ENCODE measurements at places on chromosomes 3 and 15. TPM values are rescaled to one million over a fixed set of nuclear protein-coding genes. Genes with fewer than 3 reads are reported as not detected.

REC114 gene
- polyA plus RNA-seq: not detected

TMIE gene
- 1.0 TPM for polyA plus RNA-seq

SLC4A7 gene
- polyA plus RNA-seq: 26.9 TPM

VEPH1 gene
- polyA plus RNA-seq: 47.9 TPM

ZKSCAN7 gene
- 18.0 TPM for polyA plus RNA-seq

LRRC31 gene
- 0.36 TPM for polyA plus RNA-seq

HDC gene
- 0.48 TPM for polyA plus RNA-seq

ZNF280D gene
- polyA plus RNA-seq: 48.1 TPM

CCDC54 gene
- 0.17 TPM for polyA plus RNA-seq

DNA sequence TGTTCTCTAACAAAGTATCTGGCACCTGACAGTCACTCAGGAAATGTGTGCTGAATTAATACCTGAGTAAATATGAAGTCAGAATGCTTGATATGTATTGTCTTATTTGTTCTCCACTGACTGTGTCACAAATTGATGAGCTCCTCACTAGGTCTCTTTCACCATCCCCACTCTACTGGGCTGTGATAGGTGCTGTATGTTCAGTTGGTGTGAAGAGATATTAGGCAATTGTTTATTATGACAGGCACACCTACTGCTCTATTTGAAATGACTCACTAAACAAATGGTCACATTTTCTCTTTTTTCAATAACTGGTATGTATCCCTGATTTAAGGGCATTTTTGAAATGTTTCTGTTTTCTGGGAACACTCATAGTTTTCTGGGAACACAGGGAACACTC lies 25.2 kb upstream of the CCDC39 start:
- DNase-seq: no peak

GRCh38 chr15:92653366-92653765 lies 2.2 kb downstream of the FAM174B start:
- no peak for DNase-seq

GRCh38 chr3:189625572-189625971 lies 5.6 kb upstream of the TP63 start:
- no peak for DNase-seq

GRCh38 chr15:65877749-65878148 lies 8.5 kb downstream of the RAB11A start:
- no peak for DNase-seq

DNA sequence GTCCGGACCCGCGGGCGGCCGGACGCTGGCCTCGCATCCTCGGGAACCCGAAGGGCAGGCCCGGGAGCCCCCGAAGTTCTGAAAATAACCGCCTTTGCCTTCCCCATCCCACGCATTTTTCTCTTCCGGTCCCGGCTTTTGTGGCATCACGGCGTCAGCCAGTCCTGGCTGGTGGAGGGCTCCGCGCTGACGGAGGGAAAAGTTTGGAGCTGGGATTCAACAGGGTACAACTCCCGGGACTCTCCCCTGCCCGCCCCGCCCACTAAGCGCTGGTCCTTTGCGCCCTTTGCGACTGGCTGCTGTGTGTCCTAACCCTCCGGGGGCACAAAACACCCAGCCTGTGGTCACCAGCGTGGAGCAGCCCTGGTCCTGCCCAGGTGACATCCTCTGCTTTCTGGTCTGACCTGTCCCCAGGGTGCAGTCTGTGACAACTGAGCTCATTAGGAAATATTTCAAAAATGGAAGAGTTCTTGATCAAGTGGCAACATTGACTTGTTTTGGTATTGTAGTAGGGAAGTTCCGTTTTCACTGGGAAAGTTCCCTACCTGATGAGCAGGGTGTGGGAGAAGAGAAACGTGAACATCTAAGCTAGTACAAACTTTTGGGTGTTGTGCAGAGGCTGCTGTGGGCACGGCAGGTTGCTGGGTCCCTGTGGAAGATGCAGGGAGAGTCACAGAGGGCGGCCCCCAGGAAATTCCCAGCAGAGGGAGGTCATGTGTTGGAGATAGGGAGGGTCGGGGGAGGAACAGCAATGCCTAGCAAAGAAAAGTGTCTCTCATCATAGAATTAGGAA lies 775 bp downstream of the ARNT2 start:
- no peak for DNase-seq

- DNase-seq: no peak
These were observed 101.6 kb downstream of the SLC25A26 start for GRCh38 chr3:66322436-66322835.

GRCh38 chr3:120417272-120417911 lies 33.4 kb downstream of the FSTL1 start:
- DNase-seq: peak; percentile 97

DNA sequence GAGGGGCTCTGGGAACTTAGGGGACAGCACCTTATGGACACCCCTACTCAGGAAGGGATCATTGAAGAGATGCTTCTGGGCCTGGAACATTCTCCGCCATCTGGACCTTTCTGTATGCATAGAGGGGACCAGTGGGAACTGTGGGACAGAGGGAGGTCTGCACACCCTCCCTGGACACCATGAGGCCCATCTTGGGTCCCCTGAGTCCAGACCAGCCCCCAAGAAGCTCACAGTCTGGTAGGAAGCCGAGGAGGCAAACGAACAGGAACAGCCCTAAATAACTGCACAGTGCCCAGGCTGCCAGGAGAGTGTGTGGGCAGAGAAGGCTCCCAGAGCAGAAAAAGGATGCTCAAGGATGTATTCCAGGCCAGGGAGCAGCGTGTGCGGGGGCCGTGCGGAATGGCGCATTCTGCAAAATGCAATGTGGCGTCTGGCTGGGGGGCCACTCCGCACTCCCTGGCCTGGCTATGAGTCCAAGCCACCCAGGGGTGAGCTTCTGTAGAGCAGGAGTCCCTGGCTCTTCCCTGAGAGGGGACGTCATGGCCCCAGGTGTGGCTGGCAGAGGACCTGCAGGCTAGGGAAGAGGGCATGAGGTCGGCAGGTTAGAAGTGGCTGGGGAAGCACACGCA lies 24.5 kb upstream of the KLF13 start:
- no peak for DNase-seq

DNA sequence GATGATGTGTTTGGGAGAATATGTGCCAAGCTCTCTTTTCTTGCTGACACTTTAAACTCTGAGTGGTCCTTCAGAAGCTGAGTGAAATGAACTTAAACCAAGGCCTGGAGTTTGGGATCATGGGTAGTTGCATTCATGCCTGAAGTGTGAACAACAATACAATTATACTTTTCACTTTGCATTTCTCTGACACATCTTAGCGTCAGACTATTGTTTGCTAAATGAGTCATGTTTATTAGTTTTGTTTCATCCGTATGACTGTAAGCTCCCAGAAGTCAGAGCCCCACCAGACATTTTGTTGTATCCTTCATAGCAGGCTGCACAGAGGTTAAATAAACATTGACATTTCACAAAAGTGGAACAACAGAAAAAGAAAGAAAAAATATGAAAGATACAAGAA lies 542.6 kb downstream of the TUSC7 start:
- DNase-seq: no peak

GRCh38 chr3:123489400-123490004 lies 40.6 kb upstream of the ADCY5 start:
- DNase-seq: peak; percentile 60

GRCh38 chr3:112568642-112569041 lies 6.8 kb downstream of the SLC35A5 start:
- no peak for DNase-seq

- DNase-seq: no peak
These were observed 50.6 kb upstream of the TBC1D23 start for GRCh38 chr3:100209948-100210771.

GRCh38 chr15:97014001-97014400 lies 683.5 kb downstream of the NR2F2 start:
- DNase-seq: no peak

DNA sequence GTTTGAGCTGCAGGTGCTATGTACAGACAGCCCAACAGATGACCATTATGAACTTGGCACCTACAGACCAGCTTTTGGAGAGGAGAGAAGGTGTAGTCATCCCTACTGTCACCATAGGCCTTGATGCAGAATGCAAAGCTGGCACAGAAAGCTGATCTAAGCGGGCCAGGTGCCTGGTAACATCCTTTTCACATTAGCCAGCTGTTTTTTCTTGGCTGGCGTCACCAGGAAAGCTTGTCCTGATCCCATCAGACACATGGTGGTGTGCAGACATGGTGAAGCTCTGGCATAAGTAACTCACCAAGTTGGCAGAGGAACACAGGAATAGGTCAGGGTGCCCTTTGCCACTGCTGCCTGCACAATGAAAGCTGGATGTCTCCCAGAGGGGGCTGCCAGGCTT lies 97.2 kb upstream of the MB21D2 start:
- no peak for DNase-seq

- DNase-seq: no peak
These were observed 38.1 kb downstream of the SLCO2A1 start for GRCh38 chr3:133991637-133992036.

DNA sequence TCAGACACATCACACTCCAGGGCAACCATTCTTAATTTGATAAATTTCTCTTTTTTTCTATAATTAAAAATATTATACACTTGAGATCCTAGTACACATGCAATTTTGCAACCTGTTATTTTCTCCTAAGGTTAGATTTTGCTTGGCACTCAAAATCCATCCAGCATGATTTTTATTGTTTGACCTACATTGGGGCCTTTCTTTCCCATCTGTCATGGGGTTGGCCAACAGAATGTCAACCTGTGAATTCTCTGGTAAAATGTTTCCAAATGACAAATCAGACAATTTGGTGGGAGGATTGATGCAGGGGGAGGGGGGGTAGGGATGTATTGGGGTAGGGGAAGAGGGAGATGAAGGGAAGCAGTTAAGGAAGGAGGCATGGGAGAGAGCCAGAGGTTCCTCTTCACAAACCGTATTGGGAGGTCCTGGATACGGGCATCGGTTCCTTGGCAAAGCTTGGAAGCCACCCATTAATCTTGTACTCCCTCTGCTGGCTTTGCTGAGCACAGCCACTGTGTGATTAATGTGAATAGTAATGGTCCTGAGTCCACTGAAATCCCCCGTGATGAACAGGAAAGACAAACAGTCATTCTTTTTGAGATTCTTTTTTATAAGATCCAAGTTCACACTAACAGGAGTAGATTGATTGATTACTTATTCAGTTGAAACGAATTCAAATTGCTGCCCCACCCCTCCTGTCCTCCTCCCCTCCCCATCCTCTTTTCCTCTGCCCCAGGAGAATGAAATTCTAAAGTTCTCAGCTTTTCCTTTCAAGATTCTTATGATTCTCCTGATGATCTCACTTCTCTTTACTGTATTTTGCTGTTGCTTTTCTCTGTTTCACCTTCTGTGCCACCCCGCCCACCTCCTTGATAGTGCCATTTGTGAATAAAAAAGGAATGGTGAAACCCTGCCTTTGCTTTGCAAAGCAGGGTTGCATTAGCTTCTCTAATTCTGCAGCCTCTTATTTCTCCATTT lies 82.2 kb upstream of the SLC25A26 start:
- DNase-seq: no peak

- DNase-seq: peak; percentile 32
These were observed 39.3 kb downstream of the ATP1B3 start for GRCh38 chr3:141915766-141916165.

- DNase-seq: no peak
These were observed 135.6 kb downstream of the TJP1 start for GRCh38 chr15:29686445-29687203.

DNA sequence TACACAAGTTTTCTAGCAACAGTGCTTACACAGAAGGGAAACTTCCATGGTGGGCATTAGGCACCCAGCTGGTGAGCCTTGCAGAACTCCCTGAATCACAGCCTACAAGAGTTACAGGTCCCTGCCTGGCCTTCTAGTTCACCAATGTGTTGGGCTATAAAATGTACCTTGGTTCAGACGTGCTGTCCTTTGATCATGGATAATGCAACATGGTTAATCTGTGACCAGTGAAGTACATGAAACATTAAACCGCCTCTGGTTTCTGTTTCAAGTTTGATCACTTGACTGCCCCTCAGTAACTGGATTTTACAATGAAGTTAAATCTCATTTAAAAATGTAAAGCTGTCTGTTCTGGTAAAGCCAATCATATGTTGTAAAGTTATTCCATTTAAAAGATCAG lies 51.8 kb downstream of the FMN1 start:
- DNase-seq: no peak

DNA sequence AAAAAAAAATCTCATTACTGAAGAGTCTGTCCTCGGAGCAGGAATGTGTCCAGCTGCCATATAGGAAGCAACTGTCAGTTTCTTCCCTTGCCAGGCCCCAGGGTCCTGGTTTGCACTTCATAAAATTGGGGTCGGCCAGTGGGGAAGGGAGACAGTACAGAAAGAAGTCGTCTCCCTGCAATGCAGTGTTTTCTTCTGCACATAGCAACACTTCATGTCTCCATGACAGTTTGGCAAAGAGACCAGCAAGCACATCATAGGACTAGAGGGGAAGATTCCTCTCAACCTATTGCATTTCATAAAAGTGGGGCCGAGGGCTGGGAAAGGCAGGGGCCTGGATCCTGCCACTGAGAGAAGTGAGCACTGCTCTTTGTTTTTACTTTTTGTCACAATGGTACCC lies 138.2 kb upstream of the HACD2 start:
- DNase-seq: no peak

GRCh38 chr3:31406896-31407295 lies 125.8 kb upstream of the STT3B start:
- DNase-seq: no peak

DNA sequence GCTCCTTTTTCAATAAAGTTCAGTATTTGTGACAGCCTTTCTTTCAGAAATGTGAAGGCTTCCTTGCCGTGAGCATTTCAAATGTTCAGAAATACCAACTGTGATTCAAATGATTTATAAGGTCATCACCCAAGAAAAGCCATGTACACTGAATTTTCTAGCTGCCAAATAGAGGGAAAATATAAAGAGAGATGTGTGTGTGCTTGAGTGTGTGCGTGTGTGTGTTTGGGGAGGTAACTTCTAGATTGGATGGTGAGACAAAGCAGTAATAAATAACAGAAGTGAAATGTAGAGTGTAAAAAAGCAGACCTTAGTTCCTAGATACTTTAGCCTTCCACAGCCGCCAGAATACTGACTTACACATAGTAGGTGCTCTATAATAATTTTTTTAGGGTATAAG lies 577.4 kb downstream of the TBL1XR1 start:
- no peak for DNase-seq

GRCh38 chr3:94928921-94929320 lies 866.1 kb downstream of the NSUN3 start:
- DNase-seq: no peak

GRCh38 chr3:31114929-31115283 lies 220.4 kb upstream of the GADL1 start:
- no peak for DNase-seq

GRCh38 chr3:72960812-72961518 lies 35.6 kb upstream of the PPP4R2 start:
- no peak for DNase-seq

- DNase-seq: no peak
These were observed 17.8 kb downstream of the CDV3 start for GRCh38 chr3:133591271-133591742.

- no peak for DNase-seq
These were observed 77.6 kb downstream of the GALK2 start for GRCh38 chr15:49247556-49248110.

GRCh38 chr15:45943240-45943639 lies 308.4 kb downstream of the SQOR start:
- DNase-seq: no peak

GRCh38 chr3:14388201-14388600 lies 14.2 kb upstream of the SLC6A6 start:
- no peak for DNase-seq

All from renal cortex interstitium (tissue), 15 donors.